T-helper 1 cell (primary cell): ENCODE measurements at places on chromosomes 12 and 14.
A peak's percentile ranks its signal among the peaks of the same experiment; 100 is the strongest.

GRCh38 chr12:54984658-54985376 is at the start of gene TESPA1:
TESPA1 (minus strand) TSS chr12:54984762; CDS start chr12:54974562, 10,200 bp downstream.
- DNase-seq: peak; percentile 80

GRCh38 chr12:122887819-122888212 is 8.1 kb downstream of the VPS37B start:
- no peak for DNase-seq

DNA sequence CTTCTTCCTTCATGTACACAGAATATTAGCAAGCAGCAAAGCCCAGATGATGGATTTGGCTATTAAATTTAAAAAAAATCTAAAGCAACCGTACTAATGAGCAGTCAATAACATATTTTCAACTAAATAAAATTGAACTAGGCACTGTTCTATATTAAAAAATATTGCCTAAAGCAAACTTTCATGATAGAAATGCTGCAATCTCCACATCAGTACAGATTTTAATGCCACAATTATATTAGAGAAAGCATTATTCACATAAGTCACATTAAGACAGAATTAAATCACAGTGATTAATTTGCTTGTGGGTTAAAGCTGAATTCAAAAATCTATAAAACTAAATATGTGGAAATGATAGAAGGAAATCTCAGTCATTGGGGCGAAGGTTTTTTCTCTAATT is 200.7 kb downstream of the KCNH5 start:
- no peak for DNase-seq

DNA sequence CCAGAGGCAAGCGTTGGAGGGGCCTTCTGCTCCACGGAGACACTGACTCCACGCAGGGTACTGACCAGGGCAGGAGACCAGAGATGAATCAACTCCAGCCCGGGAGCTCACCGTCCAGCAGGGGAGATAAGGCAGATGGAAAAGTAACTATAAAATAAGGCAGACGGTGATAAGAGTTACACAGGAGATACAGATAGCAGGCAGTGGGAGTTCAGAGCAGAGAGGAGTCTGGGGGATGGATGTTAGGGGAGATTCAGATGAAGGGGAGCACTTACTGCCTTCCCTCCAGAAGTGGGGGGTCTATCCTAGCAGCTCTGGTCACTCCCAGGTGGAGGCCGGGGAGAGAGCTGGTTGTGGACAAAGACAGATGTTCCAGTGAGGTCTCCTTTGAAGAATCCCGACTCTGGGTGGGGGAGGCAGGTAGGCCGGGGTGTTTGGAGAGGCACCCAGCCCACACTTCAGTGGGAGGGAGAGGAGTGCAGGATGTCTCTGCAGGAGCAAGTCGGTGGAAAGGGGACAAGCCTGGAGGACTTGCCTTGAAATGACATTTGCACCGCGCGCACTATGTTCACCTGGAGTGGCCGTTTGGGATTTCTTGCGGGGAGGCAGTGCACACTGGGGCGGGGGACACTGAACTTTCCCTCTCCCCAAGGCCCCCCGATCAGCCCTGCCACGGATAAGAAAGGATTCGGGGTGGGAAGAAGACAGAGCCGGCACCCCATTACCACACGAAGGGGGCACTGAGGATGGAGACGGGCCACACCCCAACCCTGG is 1.2 kb downstream of the PITPNM2 start:
- DNase-seq: no peak

DNA sequence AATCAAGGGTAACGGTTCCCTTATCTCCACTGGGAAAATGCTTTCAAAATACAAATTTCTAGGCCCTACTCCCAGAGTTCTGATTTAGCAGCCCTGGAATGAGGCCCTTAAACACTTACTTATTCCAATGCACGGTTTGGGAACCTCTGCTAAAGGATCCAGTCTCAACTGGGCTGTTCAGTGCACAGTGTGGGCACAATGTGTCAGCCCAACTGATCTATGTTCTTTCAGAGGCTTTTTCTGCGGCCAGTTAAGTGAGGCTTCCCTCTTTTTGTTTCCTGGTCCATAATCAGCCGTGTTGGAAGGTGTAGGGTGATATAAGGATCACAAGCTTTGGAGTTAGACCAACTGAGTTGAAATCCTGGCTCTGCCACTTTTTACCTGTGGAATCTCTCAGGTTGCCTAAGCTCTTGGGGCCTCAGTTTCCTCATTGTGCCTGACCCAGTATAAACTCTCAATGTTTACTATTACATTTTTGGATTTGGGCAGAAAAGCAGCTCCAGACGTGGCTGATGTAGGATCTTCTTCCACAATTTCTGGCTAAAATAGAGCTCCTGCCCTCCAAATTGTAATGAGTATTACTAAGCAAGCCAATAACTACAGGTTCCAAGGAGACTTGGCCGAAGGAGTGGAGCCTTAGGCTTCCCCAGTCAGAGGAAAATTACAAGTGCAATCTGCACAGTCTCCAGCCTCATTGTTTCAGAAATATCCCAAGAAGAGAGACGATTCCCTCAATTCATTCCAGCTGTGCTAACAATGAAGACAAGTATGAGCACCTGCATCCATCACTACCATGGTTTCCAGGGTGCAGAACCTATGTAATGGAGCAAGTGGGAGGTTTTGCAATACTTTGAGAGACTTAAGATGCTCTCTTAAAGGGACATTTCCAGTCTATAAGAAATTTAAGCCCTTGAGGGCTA is 2.3 kb upstream of the ANGEL1 start:
- no peak for DNase-seq

GRCh38 chr12:132646850-132647249 is 28.3 kb downstream of the P2RX2 start:
- DNase-seq: no peak

GRCh38 chr14:91869556-91869955 is 2.2 kb upstream of the TC2N start:
- DNase-seq: no peak

- no peak for DNase-seq
Observed at GRCh38 chr12:12070674-12071656, at the start of gene BCL2L14. BCL2L14 (plus strand) TSS chr12:12070939; CDS start chr12:12079306, 8,367 bp downstream.

GRCh38 chr12:72006766-72007165 is 68.1 kb downstream of the TPH2 start:
- no peak for DNase-seq

DNA sequence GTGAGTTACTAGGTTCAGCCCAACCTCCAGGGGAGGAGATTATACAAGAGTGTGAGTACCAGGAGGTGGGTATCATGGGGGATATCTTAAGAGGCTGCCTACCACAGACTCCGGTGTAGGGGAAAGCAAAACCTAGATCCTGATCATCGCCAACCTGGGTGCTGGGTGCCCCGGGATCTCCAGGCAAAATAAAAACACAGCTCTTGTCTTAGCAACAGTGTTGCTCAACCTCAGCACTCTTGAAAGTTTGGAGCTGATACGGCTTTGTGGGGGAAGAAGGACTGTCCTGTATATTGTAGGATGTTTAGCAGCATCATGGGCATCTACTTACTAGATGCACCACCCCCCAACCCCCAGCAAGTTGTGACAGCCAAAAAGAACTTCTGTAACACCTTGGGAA is 74.5 kb downstream of the CCDC60 start:
- no peak for DNase-seq

DNA sequence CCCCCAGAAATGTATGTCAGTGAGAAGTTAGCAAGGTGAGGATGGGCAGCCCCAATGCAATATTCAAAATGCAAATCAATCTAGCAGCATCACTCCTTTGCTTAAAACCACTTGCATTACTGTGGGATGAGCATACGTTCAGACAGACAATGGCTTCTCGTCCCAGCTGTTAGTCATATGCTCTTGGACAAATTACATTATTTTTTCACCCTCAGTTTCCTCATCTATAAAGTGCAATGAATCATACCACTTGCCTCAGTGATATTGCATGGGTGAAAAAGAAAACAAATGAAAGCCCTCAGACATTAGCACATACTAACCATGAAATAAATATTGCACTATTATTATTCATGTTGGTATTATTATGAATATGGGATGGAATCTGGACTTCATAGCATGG is 132.3 kb downstream of the C12orf75 start:
- no peak for DNase-seq

- DNase-seq: no peak
Observed at GRCh38 chr12:52622349-52622748, 4.0 kb upstream of the KRT73 start.

GRCh38 chr12:99746538-99746937 is 99.0 kb downstream of the GARIN6 start:
- DNase-seq: no peak

GRCh38 chr14:95817271-95817670 is 59.4 kb upstream of the TUNAR start:
- DNase-seq: no peak

DNA sequence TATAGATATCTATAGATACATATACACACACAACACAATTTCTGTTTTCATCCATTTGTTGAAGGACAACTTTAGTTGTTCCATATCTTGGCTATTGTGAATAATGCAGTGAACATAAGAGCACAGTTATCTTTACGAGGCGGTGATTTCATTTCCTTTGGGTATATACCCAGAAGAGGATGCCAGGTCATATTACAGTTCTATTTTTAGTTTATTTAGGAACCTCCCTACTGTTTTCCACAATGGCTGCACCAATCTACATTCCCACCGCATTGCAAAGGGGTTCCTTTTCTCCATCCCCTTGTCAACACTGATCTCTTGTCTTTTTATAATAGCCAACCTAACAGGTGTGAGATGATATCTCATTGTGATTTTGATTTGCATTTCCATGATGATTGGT is 143.4 kb upstream of the ARHGAP5 start:
- no peak for DNase-seq

DNA sequence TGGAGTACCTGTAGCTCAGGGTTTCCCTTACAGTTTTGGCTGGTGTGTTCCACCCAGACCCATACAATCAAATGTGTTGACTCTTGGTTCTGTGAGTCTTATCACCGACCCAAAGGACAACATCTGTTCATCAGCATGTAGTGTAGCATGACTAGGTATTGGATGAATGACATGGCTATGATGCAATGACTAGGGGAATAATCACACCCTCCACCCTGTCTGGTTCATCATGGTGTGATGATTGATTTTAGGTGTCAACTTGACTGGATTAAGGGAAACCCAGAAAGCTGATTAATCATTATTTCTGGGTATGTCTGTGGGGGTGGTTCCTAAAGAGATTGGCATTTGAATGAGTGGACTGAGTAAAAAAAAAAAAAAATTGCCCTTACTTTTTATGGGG is 311.3 kb downstream of the DPF3 start:
- no peak for DNase-seq

GRCh38 chr12:119784673-119785072 is 92.4 kb downstream of the CIT start:
- no peak for DNase-seq

- no peak for DNase-seq
Observed at GRCh38 chr12:46451276-46452021, 78.9 kb upstream of the SLC38A2 start.

DNA sequence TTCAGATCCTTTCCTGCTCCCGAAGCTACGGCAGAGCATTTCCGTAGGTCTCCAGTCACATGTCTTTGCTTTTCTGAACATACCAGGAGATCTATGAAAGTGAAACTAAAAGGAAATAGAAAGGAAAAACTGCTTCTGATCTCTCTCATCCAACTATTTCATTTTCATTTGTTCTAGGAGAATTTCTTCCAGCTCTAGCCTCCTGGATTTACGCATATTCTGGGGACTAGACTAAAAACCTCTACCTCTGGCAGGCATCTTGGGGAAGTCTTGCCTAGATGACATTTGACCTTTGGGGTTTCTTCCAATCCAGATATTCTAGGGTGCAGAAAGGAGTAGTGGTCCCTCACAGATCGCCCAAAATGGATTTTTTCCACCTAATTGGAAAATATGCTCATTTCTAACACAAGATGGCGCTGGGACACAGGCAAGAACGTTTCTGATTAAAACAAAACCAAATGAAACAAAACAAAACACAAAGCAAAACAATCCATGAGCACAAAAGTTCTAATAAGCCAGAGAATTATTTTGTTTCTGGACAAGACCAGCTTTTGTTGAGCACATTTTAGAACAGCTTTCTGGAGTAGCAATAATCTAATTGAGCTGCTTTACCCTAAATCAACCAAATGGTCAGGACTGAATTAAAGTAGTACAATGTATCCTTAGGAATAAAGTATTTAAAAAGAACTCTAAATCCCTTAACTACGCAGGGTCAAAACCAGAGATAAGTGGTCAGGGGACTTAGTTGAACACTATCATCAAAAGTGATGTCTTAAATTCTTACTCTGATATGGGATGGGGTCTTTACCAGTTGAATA is 12.3 kb upstream of the PARP11 start:
- DNase-seq: peak; percentile 25

DNA sequence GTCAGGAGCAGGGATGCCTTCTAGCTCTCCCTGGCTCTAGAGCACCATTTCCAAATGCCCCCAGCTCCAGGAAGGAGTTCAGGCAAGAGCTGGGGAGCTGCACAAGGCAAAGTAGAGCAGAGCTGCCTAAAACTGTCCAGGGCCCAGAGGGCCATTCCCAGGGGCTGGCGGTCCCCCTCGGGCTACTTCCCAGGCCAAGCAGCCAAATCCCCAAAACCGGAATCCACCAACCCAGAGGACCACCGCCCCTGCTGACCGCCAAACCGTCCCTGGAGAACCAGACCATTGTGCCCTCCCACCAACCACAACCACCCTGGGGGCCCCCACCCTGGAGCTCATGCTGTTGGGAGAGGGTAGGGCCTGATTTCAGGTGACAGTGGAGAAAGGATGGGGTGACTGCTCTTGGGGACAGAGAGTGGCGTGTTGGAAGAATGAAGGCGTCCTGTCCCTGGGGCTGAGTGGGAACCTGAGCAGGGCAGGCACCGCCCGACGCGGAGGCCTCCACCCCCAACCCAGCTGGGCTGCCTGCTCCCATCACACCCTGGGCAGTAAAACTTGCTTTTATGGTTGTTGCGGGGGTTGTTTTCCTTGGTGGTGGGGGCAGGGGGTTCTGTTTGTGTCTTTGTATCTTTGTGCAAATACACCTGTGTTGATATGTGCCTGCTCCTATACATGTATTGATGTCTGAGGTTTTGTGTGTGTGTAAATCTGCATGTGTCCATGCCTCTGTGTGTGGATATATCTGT is 24.0 kb upstream of the KRT78 start:
- no peak for DNase-seq

- DNase-seq: no peak
Observed at GRCh38 chr12:64876388-64877071, 52.1 kb downstream of the TBC1D30 start.

DNA sequence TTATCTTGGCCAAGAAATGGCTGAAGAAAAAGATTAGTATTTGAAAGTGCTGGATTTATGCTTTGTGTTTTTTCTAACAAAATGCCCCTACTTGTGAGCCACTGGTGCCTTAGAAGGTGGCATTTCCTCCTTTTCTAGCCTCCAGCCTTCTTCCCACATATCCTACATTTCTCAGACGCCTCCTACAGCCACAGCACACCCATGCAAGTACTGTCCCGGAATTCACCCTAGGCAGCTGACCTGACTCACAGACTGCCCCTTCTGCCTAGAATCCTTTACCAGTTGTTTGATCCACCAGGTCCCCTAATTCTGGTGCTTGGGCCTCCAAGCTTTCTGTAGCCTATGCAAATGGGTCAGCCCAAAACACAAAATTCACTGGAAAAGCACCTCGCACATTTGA is 166.0 kb downstream of the FOXN3 start:
- no peak for DNase-seq

DNA sequence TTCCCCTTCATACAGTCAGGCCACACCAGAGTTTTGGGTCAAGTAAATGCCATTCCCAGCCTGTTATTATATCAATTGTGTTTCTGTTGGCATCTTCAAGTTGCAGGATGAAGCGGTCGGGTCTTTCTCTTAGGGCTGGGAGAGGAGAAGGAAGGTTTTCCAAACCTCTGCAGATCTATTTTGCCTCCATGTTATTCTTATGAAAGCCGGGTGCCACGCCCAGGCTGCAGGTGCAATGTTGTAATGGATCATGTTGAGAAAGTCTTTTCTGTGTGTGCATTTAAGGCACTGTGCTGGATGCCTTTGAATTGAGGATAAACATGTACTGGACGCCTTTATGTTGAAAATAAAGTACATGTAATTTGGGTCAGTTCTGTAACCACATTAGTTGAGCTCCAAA is 164.4 kb upstream of the HIF1A start:
- DNase-seq: no peak
